H9 (cell line): ENCODE measurements at places on chromosomes 12 and 14.

GRCh38 chr12:10170216-10170615 is 1.7 kb downstream of the OLR1 start:
- DNase-seq, result no peak

DNA sequence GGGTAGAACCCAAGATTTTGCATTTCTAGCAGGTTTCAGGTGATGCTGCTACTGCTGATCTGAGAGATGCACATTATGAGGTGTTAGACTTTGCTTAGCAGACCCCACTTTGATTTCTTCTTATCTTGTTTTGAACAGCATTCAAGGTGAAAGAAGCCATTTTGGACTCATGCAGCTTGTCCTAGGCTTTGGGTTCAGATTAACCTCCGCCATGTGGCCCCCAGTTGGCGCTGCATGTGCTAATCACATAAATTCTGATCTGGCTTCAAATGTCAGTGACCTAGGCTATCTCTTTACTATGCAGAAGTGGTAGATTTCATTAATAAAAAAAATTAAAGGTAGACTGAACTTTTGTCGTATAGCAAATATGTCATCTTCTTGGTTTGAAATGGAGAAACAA is 89.8 kb upstream of the DYRK2 start:
- DNase-seq, result no peak

- DNase-seq, result no peak
These were observed 82.8 kb downstream of the TMTC1 start for GRCh38 chr12:29700761-29701481.

- no peak for DNase-seq
These were observed 19.5 kb downstream of the GPR68 start for GRCh38 chr14:91225025-91225424.

DNA sequence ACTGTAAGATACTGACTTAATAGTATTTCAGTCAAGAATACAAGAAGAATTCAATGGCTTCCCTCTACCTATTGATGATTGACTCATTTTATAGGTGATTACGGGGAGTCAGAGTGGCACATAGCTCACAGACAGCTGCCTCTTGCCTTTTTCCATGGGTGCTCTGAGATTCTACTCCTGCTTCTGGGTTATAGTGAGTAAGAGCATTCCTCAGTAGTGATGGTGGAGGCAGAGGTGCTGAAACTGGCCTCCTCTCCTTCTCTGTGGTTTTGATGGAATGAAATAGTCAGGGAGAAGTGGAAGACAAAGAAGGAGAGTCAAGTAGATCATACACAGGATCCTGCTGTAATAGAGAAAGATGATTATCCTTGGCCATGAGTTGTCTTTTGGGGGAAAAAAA is 438.2 kb upstream of the FAR2 start:
- no peak for DNase-seq

DNA sequence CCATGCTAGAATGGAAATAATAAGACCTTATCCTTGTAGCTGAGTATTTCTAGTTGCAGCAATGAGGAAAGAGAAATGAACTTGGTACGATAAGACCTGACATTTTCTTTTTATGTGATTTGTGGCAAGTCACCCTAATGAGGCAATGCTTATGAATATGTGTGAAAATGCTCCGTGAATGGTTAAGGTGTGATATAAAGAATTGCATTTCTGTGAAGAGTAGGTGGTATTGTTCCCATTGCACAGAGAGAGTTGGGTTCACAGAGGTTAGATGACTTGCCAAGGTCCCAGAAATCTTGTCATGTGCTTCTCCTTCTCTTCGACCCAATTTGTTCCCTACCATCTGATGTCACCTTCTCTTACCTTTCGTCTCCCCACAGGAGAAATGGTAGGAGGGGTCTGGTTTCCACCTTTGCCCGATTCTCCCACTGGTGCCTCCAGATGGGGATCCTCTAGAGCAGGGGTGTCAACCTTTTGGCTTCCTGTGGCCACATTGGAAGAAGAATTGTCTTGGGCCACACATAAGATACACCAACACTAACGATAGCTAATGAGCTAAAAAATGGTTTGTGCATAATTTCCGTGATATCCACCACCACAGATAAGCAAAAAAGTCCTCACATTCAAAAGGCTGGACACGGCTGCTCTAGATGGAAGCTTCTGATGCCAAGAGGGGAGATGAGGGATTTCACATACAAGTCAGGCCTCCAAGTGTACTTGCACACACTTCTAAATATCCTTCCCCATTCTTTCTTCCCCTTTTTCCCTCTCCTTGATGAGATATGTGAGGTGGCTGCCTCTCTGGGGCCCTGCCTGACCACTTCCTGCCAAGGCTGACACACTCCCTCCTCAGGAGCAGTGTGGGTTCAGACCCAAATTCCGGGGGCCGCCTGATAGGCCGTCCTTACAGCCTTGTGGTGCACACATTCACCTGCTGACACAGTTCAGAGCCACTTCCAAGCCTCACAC is 96.1 kb downstream of the PLXNC1 start:
- DNase-seq, result no peak

DNA sequence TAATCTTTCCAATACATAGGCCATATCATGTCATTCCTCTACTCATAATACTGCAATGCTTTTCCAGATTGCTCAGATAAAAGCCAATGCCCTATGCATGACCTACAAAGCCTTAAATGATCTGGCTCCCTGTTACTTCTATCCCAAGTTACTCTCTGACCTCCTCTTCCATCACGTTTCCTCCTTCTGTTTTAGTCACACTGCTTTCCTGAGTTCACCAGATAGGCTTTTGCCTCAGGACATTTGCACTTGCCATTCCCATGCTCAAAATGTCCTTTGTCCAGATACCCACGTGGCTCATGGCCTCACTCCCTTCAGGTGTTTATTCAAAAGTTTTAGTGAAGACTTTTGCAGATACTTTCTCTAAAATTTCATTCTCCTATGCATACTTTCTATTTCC is 138.7 kb upstream of the PRICKLE1 start:
- no peak for DNase-seq

- DNase-seq, result no peak
These were observed 139.8 kb downstream of the DACT1 start for GRCh38 chr14:58777541-58777979.

- no peak for DNase-seq
These were observed 288.0 kb downstream of the ERC1 start for GRCh38 chr12:1279050-1279449.

GRCh38 chr12:82682326-82682725 is 4.4 kb upstream of the TMTC2 start:
- DNase-seq, result no peak

DNA sequence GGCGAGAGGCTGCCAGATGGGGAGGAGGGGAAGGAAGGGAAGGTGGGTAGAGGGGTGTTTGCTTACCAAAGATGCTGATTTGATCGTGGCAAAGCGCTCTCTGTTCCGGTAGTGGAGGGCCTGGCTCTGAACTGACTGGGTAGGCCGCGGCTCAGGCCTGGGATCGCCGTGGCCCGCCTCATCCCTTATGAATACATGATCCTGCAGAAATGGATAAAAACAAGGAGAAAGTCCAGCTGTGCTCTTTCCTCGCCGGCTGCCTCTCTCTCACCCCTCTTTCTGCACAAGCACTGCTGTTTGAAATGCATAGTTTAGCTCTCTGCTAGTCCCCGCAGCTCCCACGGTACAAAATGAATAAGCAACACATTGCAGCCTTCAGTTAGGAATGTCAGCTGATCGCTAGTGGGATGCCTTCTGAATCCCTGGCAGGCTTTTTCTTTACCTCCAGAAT is 53.8 kb downstream of the PEBP1 start:
- DNase-seq, result peak; percentile 63

DNA sequence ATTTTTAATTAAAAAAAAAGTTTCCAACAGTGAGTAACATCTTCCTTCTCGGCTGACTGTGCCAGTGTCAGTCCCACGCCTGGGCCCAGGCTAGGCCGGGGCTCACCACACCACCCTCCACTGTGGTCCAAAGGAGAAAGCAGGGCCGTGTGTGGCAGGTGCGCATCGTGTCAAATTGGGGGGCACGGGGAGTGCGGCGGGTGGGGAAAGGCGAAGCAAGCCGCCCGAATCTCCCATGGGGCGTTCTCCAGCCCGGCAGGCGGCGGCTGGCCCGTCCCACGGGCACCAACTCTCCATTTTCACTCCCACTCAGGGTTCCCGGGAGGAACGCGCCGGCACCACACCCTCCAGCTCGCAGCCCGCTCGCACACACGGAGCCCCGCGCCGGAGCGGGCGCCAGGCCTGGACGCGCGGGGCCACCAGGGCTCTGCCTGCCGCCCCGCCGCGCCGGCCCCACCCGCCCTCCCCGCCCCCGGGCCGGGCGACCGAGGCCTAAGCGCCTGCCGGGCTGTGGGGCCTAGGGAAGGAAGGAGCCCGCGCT is 604 bp downstream of the EEA1 start:
- DNase-seq, result no peak

GRCh38 chr12:597926-598568 is 65.2 kb downstream of the NINJ2 start:
- no peak for DNase-seq

DNA sequence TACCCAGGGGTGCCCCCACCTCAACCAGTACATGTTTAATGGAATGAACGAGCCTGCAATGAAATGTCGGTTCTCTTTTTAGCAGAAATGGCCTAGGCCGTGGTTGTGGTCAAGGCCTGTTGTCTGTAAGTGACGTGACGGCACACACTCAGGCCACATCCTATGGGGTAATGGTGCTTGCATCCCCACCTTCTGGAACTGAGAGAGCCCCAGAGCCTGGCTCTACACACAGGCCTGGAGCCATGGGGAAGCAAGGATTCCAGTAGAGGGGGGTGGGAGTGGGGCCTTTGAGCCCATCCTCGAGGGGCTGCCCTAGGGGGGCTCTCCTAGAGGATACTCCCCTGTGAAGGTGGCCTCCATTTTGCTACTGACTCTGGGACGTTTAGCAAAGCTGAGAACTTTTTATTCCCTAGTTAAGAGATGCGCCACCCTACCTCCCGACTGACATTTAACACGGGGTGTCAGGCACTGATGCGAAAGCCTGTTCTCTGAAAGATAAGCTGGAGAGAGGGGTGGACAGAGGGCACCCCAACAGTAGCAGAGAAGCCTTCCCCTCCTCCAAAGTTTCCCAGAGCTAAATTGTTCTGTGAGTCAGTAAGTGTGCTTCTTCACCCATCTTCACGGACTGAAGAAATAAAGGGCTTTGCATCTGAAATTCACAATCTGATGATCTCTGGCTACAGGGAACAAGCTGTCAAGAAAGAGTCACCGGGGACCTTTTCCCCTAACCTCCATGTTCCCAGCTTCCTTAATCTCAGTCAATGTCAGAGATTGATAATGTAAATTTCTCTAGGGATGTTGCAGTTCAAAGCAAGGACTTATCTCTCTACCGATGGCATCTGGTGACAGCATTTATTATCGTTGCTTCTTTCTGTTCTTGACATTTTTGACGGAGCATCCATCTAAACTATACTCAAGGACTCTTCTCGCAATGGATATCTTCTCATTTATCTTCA is 6.8 kb downstream of the RIN3 start:
- no peak for DNase-seq

DNA sequence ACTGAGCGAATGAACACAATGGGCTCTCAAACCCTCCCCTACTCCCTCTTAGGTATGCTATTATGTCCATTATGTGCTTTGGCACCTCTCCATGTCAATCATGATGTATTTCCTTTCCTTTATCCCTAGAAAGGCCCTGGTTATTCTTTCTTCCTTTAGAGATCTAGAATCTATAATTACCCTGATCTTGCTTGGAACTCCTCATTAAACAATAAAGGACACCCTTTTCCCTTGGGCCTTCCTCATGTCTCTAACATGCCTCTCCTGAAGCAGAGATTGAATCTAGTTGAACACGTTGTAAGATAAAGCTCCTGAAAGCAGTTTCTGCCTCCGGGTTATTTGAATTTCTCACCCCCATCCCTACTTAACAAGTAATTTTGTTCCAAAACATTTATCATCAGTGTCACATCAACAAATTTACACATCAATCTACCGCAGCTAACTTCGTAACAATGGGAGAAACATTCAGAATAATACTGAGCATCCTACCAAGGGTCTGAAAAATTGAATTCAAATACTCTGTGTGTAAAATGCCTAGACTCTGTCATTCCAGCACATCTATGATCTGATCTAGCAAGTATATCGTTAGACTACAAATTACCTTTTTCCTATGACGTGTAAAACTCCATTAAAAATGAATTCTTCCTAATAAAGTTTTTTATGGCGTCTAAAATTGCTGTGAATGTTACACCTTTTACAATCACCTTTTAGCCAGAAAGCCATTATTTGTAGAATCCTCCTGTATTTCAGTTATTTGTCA is 5.4 kb downstream of the USP44 start:
- DNase-seq, result no peak

DNA sequence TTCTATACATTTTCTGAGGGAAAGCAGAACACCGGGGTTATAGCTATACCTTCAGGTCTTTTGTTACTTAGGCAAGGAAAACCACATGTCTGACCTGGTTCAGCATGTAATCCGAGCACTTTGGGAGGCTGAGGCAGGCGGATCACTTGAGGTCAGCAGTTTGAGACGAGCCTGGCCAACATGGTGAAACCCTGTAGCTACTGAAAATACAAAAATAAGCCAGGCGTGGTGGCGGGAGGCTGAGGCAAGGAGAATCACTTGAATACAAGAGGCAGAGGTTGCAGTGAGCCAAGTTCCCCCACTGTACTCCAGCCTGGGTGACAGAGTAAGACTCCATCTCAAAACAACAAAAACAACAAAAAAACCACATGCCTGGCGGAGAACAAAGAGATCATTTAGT is 177.6 kb downstream of the ACSS3 start:
- DNase-seq, result no peak

DNA sequence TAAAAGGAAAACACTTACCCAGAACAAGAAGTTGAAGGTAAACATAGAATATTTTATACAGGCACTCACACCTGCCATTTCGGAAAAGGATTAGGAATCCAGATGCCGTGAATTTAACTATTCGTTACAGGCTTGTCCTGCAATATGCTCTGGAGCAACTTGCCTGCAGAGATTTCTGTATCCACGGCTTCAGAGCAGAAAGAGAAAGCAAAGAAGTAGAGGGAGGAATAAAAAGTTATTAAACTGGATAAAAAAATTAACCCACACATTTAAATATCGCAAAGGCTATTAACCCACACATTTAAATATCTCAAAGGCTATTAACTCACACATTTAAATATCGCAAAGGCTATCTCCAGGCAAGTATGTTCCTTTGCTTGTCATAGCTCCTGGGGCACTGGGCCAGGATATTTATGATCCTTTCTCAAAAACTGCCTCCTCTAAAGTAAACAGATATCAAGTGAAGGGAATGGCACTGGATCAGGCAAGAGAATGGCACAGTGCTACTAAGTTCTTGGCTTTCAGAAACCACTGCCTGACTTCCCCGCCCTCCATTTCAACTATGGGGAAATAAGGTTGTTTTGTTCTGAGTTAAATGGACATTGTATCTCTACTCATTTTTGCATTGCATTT is at the start of gene TSPAN8:
Gene TSPAN8 (minus strand): TSS at position 399 of the 633 bp plus-strand sequence. CDS start 321 bp downstream, at position 78.
- no peak for DNase-seq

DNA sequence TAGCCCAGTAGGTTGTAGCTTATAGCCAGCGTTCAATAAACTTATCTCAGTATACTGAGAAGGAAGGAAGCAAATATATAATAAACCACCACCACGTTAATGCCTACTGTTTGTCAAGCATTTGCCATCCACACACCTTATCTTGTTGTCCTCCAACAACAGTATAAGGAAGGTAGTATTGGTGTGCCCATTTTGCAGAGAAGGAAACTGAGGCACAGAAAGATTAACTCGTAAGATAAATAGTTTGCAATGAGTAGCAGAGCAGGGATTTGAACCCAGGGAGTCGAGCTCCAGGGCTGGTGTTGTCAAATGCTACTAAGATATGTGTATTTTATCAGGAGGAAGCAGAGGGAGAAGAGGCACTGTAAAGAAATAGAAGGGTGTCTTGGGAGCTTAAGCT is 27.8 kb upstream of the FOS start:
- no peak for DNase-seq

- no peak for DNase-seq
These were observed 62.8 kb downstream of the SERPINA3 start for GRCh38 chr14:94675036-94675435.
